ENCODE measurements at places on chromosomes 16 and 17.

- DNase-seq: peak; percentile 12
Observed at GRCh38 chr16:24858219-24859041, 12.7 kb downstream of the SLC5A11 start.

DNA sequence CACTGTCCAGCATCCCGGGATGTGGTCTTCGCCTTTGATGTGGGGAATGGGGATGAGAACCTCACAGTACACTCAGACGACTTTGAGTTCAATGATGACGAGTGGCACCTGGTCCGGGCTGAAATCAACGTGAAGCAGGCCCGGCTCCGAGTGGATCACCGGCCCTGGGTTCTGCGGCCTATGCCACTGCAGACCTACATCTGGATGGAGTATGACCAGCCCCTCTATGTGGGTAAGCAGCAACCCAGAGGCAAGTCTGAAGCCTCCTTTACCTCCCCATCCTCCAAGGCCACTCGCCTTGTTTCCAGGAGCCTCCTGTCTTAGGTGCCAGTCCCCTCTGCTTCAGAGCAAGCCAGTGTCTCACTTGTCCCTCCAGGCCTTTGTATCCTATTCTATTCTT, 10.2 kb downstream of the CNTNAP1 start:
- no peak for DNase-seq

DNA sequence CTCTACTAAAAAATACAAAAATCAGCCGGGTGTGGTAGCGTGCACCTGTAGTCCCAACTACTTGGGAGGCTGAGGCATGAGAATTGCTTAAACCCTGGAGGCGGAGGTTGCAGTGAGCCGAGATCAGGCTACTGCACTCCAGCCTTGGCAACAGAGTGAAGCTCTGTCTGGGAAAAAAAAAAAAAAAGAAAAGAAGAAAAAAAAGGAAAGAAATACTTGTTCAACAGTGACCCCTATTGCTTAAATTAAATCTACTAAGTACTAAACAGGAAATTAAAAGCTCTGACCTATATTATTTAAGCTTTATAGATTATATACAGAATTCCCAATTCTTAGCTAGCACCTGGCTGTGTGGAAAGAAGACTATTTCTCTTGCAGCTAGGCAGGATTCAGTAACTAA, 48.9 kb downstream of the FBXL20 start:
- no peak for DNase-seq

- no peak for DNase-seq
Observed at GRCh38 chr17:69088643-69089200, 28.0 kb upstream of the ABCA9 start.

- DNase-seq: no peak
Observed at GRCh38 chr17:74350486-74350885, 11.2 kb downstream of the BTBD17 start.

DNA sequence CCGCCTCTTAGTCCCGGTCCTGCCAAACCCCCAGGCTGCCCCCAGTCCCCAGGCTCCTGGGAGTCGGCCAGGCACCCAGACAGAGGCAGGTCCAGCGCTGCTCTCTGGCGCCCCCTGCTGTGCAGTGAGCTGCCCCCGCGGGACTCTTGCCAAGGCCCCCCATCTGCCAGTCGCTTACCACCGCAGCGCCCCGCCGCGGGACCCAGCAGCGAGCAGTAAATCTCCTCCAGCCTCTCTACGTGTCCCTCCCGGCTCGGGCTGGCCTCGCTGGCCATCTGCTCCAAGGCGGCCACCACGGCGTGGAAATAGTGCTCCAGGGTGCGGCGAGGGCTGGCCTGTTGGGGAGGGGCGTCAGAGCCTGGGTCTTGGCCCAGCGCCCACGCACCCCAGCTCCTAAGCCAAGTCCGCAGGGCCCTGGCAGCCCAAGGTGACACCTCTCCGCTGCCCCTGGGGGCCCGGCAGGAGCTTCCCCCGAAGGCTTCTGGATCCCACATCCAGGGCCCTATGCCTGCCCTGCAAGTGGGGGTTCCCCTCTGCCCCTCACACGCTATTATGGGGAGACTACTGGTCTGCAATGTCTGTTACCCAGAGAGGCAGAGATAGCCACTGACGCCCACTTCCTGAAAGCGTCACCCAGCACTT, 33.7 kb upstream of the MFSD6L start:
- no peak for DNase-seq

DNA sequence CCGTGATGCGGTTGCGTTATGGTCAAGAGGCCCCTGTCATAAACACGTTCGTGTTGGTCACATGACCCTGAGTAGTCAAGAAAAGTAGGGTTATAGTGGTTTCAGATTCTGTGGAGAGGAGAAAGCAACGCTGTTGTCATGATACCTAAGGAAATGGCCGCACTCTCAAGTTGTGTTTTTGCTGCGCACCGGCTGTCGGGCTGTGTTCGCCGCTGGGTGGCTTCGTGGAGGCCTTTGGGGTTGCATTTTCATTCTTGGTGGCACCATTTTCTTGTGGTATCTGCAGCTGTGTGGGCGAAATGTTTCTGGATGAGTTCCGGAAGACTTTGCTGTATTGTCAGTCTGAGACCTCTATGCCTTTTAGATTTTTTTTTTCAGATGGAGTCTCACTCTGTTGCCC, 35.0 kb downstream of the DEF8 start:
- DNase-seq: no peak

Data from activated CD8-positive, alpha-beta memory T cell treated with anti-CD3 and anti-CD28 coated beads for 1 hour (primary cell).